ENCODE measurements at places on chromosomes 3 and 15. TPM values are rescaled to one million over a fixed set of nuclear protein-coding genes. Genes with fewer than 3 reads are reported as not detected.
A peak's percentile ranks its signal among the peaks of the same experiment; 100 is the strongest.

GRCh38 chr3:195892105-195893043 is 16.0 kb downstream of the TNK2 start:
- no peak for DNase-seq

- no peak for DNase-seq
Observed at GRCh38 chr3:123693584-123694190, 108.8 kb upstream of the HACD2 start.

DNA sequence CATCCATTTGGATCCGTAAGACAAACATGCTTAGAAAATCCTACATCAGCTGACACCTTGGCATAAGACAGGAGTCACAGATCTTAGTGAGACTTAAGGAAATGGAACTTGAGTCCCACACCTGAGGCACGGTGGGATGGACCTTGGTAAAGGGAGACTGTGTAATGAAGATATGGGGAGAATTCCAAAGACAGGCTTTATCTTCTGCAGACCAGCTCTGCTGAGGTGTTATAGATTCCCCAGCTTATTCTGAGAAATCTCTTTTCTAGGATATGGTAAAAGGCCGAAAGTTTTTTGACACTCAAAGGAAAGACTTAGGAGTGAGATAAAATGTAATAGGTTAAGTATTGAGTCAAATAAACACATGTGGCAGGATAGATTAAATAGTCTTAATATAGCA is 8.3 kb upstream of the MTMR10 start:
- DNase-seq: no peak

DNA sequence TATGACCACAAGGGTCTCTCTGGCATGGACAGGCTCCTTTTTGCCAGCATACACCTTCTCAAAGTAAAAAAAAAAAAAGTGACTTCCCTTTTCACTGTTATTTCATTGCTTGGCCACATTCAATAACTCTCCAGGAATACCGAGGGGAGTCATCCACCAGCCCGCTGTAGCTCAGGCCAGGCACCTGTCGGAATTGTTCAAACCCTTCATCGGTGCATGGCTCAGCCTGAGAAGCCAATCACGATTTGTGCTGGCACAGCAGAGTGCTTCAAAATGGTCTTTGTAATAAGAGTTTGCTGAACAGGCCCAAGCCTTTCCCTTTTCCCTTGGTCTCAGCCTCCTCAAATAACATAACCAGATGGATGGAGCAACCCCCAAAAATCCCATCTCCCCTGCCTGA is 145.4 kb downstream of the PDZRN3 start:
- DNase-seq: no peak

DNA sequence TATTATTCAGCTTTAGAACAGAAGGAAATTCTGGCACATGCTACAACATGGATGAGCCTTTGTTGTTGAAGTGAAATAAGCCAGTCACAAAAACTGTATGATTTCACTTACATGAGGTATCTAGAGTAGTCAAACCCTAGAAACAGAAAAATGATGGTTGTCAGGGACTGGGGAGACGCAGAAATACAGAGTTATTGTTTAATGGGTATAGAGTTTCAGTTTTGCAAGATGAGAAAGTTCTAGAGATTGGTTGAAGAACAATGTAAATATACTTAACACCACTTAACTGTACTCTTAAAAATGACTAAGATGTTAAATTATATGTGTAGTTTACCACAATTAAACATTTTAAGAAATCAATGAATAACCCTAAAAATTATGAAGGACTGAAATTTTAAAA is 15.8 kb downstream of the SPTSSB start:
- DNase-seq: no peak

DNA sequence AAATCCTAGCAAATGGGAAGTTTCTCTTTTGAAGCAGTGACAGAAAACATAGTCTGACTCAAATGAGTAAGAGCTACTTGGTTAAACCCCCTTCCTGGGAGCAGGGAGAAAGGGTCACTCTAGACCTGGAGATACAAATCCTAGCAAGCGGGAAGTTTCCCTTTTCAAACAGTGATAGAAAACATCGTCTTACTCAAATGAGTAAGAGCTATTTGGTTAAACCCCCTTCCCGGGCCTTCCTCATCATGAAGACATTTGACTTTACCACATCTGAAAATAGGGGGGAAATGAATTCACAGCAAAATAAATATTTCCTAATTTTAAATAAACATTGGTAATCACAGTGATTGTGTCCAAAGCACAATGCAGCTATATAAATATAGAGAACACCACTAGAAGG is 79.2 kb downstream of the FOXB1 start:
- DNase-seq: no peak

- DNase-seq: no peak
Observed at GRCh38 chr3:115632026-115632425, 8.7 kb downstream of the GAP43 start.

- no peak for DNase-seq
Observed at GRCh38 chr3:105322570-105323273, 44.0 kb upstream of the ALCAM start.

GRCh38 chr15:33797651-33798050 is 170.6 kb upstream of the CHRM5 start:
- DNase-seq: no peak

- no peak for DNase-seq
Observed at GRCh38 chr3:149964291-149964690, 6.4 kb downstream of the PFN2 start.

- no peak for DNase-seq
Observed at GRCh38 chr15:39139431-39140059, 441.3 kb upstream of the THBS1 start.

DNA sequence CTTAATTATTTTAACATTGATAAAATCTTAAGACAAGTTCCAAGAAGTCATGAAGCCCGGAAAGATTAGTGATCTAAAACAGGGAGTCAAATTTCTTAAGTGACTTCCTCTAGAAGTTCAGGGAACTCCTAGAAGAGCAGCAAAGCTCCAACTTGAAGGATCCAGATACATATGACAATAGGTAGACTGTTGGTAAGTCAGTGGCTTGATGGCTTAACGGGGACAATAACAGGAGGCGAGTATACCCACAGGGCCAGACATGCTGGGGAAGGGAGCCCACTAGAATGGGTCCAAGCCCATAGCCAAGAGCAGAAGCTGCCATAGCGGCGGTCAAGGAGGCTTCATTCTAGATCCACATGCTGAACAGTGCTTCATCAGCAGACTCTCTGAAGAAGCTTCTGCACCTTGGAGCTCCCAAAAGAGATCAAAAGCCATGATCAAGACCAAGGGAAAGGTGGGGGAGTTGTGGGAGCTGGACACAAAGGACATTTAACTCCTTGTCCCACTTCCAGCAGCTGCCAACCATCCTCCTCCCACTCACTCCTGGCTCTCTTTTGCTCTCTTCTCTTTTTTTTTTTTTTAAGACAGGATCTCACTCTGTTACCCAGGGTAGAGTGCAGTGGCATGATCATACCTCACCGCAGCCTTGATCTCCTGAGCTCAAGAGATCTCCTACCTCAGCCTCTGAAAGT is 10.2 kb upstream of the CA12 start:
- DNase-seq: no peak

- peak; percentile 28 for DNase-seq
Observed at GRCh38 chr3:149621218-149622005, 36.4 kb downstream of the WWTR1 start.

- no peak for DNase-seq
Observed at GRCh38 chr3:194857469-194858113, 171.9 kb downstream of the FAM43A start.

GRCh38 chr3:123336001-123336400 is 112.9 kb downstream of the ADCY5 start:
- no peak for DNase-seq

DNA sequence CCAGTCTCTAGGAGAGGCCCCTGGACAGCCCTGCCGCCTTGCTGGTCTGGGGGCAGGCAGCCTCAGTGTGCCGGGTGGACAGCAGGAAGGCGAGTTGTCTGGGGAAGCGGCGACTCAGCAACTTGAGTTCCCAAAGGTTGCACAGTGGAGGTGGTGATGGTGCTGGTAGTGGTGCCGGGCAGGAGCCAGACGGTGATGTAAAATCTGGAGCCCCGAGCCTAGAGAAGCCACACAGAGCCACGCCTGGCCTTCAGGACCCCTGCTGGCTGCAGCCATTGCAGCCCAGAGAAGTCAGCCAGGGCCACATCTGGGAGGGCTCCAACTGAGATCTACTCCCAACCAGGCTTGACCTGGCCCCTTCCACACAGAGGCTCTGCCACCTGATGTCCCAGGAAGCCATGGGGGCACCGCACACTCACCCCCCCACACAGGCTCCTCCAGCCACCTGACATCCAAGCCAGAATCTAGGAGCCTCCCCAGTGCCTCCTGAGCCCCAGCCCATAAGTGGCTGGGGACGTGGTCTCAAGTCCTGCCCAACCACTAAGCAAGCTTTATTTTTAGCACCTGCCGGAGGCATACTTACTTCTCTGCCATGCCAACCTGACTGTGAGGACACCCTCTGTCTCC is 8.8 kb downstream of the C3orf22 start:
- no peak for DNase-seq

DNA sequence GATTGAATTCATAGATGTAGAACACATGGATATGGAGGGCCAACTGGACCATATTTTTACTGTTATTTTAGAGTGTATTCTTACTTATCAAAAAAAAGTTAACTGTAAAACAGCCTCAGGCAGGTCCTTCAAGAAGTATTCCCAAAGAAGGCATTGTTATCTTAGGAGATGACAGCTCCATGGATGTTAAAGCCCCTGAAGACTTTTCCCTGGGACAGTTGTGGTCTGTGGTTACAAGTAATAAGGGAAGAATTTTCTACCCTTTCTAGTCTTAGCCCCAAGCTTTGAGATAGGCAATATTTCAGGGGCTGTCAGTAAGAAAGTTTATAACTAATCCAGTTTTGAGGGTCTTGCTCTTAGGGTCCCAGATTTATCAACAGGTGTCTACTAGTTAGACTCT is 62.5 kb downstream of the LRRC49 start:
- no peak for DNase-seq

GRCh38 chr15:99310745-99311144 is 59.5 kb downstream of the LRRC28 start:
- DNase-seq: no peak

GRCh38 chr15:26771578-26772153 is 1.2 kb downstream of the GABRB3 start:
- no peak for DNase-seq

- no peak for DNase-seq
Observed at GRCh38 chr3:33795131-33795530, 3.3 kb upstream of the PDCD6IP start.

GRCh38 chr15:85652457-85652856 is 142.3 kb downstream of the KLHL25 start:
- DNase-seq: no peak

DNA sequence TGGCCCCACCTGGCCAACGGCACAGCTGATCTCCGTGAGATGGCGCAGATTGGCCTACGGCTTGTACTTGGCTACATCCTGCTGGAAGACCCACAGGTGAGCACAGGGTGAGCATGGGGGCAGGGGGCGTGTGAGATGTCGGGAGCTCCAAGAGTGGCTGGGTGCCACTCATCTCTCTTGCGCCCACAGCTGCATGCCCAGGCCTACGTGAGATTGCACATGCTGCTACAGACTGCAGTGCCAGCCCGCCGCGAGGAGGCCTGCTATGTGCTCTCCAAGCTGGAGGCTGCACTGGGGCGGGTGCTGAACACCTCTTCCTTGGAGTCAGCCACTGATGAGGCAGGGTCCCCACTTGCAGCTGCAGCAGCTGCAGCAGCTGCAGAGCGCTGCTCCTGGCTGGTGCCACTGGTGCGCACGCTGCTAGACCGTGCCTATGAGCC is 22.3 kb downstream of the NBEAL2 start:
- no peak for DNase-seq

DNA sequence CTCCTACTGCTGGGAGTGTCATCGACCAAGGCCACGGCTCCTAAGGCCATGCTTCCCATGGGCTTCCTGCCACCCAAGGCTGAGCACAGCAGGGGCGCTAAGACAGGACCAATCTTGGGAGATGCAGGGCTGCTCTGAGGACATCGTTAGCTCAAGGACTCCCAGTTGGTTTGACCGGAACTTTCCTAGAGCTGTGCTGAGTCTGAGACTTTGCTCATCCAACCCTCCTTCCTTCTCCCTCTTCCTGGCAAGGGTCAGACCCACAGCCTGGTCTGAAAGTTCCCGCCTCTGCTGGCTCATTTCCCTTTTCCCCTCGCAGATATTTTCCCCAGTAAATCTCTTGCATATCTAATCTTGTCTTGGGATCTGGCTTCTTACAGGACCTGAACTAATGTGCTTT is 57.2 kb downstream of the EPHB3 start:
- no peak for DNase-seq

- DNase-seq: no peak
Observed at GRCh38 chr3:71146673-71147072, 436.9 kb downstream of the FOXP1 start.

DNA sequence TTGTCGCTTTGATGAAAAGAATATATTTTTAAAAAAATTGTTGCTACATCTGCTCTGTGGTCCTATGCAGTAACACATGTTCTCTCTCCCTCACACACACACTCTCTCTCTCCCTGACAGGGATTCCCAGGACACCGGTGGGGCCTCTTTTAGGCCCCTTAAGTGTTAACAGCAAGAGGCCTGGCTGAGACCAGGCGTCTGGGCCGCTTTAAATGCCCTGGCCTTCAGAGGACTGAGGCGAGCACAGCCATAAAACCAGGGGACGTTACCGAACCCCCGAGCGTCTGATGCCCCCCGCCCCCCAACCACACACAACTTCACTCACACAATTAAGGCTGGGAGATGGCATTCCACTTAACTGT is 1.7 kb downstream of the BNC1 start:
- no peak for DNase-seq

DNA sequence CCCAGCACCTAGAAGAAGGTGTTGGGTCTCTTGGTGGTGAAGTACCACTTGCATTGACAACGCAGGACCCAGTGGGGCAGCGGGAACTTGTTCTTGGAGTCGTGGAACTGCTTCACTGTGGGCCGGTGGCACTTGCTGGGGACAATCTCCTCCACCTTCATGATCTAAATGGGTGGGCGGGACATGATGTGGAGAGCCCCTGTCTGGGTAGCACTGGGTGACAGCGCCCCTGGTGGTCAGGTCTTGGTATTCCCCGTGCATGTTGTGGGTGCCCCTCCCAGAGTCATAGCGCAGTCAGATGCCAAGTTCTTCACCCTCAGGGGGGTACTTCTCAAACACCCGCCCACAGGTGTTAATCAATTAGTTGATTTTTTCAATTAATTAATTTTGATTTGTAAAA is 60.2 kb downstream of the AGBL1 start:
- DNase-seq: peak; percentile 7

GRCh38 chr15:78790027-78790426 is 21.2 kb downstream of the ADAMTS7 start:
- peak; percentile 35 for DNase-seq

GRCh38 chr15:50206020-50206419 is 24.0 kb downstream of the SLC27A2 start:
- no peak for DNase-seq

TRIM59 gene
- 41.8 TPM for total RNA-seq

PIK3R4 gene
- 26.2 TPM for total RNA-seq

KNL1 gene
- 34.1 TPM for total RNA-seq

FETUB gene
- total RNA-seq: not detected

CCDC13 gene
- 0.70 TPM for total RNA-seq

NLGN1 gene
- total RNA-seq: not detected

TPRG1 gene
- 24.4 TPM for total RNA-seq

CYP1A2 gene
- total RNA-seq: not detected

NR1I2 gene
- 0.25 TPM for total RNA-seq

COL7A1 gene
- 5.3 TPM for total RNA-seq

MORC1 gene
- not detected for total RNA-seq

MASP1 gene
- not detected for total RNA-seq
